ENCODE measurements at places on chromosomes 16 and 17. TPM values are rescaled to one million over a fixed set of nuclear protein-coding genes. Genes with fewer than 3 reads are reported as not detected.
A peak's percentile ranks its signal among the peaks of the same experiment; 100 is the strongest.

PRKCA gene
- total RNA-seq: 87.9 TPM

ZNF423 gene
- total RNA-seq: not detected

GRCh38 chr16:76988526-76988925, 202.5 kb upstream of the MON1B start:
- DNase-seq: no peak

GRCh38 chr16:89961920-89962319, 13.4 kb downstream of the DEF8 start:
- no peak for DNase-seq

DNA sequence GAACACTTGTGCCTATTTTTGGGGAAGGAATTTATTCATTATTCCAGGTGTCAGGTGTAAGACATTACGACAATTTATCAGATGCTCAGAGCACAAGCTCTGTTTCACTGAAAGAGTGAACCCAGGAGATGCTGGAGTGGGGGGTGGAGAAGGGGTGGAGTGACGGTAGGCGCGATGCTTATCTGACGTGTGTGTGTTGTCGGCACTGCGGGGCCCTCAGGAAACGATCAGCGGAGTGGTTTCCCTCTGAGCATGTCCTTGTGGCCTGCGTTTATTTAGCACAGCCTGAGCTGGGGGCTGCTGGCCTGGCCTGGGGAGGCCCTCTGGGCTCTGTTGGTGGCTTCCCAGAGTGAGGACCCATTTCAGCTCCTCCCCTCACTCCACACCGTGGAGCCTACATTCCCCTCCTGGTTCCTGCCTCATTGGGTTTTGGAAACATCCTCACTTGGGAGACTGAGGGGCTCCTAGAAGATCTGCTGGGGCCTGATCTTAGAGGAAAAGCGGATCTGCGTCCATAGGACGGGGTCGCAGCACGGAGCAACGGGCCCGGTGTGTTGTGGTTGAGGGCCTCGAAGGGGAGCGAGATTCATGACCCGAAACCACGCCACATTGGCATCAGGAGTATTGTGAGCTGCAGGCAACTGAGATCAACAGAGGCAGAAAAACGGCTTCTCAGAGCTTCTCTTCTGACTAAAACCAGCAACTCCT, 19.0 kb upstream of the GNG13 start:
- peak; percentile 54 for DNase-seq

DNA sequence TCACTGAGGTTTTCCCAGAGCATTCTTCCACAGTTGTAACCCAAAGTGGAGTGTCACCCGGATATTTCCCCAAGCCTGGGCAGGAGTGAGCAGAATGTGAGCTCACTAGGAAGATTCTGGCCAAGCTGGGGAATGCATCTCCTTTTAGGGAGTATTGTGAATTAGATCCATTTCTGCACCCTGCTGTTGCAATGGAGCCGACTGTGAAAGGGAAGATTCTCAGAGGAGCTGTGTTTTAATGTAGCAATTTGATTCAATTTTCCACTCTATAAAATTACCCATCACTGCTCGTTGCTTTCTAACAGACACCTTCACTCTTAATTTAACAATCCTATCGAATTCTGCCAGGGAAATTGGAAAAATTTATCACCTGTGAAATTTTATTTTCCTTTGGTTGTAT, 70.8 kb downstream of the SNX11 start:
- DNase-seq: no peak

GRCh38 chr17:58041161-58041560, 34.1 kb upstream of the SRSF1 start:
- no peak for DNase-seq

- DNase-seq: no peak
Measured at GRCh38 chr16:55297910-55298479, 26.0 kb upstream of the IRX6 start.
